Kasumi-1 (cell line): ENCODE measurements at places on chromosomes 4 and X.

DNA sequence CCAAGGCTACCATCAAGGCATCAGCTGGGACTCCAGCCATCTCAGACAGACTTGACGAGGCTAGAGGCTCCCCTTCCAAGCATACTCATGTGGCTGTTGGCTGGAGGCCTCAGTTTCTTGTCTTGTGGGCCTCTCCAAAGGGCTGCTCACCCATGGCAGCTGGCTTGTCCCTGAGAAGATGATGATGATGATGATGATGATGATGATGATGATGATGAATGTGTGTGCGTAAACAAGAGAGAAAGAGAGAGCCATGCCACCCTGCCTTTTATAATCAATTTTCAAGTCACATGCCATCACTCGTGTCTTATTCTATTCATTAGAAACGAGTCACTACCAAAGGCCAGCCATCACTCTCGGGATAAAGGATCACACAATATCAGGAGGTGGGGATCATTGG is 60.5 kb upstream of the ADGRG2 start:
- no peak for DNase-seq

GRCh38 chr4:18050448-18050847 is 28.9 kb upstream of the LCORL start:
- DNase-seq: no peak

DNA sequence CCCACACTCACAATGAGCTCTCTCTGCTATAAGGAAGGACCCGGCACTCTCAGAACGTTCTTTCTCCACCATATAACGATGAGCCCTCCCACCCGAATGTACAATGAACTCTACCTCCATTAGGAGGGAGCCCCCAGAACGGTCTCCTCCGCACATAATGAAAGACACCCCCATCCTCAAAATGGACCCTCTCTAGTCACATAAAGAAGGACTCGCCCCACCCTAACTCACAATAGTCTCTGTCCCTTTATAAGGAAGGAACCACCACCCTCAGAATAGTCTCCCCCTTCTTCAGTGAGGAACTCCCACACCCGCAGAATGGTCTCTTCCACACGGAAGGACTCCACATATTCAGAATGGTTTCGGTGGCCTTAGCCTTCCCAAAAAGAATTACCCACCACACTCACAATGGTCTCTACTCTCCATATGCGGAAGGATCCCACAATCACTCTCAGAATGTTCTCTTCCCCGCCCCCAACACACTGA is 477 bp downstream of the SLC35A2 start:
- DNase-seq: peak; percentile 18

DNA sequence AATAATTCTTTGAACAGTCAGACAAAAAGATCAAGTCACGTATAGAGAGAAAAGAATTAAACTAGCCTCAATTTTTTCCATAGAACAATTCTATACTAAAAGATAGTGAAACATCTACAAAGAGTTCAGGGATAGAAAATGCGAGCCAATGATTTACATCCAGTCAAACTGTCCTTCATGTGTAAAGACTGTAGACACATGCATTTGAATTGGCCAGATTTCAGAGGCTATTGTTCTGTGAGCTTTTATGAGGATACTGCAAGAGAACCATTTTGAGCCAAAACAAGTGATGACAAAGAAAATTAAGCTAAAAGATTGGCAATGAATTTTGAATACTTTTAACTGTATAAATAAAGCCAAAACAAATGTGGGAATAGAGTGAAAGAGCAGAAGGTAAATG is 1230.3 kb downstream of the RPA4 start:
- no peak for DNase-seq

- DNase-seq: no peak
Measured at GRCh38 chrX:87272491-87272890, 245.1 kb upstream of the KLHL4 start.

GRCh38 chrX:103248553-103248952 is 6.4 kb downstream of the TCEAL8 start:
- peak; percentile 28 for DNase-seq

GRCh38 chr4:80060804-80061203 is 12.2 kb downstream of the ANTXR2 start:
- DNase-seq: no peak

GRCh38 chr4:5082376-5082775 is 31.1 kb downstream of the STK32B start:
- DNase-seq: no peak

GRCh38 chrX:29453333-29453732 is 762.0 kb upstream of the MAGEB2 start:
- no peak for DNase-seq

DNA sequence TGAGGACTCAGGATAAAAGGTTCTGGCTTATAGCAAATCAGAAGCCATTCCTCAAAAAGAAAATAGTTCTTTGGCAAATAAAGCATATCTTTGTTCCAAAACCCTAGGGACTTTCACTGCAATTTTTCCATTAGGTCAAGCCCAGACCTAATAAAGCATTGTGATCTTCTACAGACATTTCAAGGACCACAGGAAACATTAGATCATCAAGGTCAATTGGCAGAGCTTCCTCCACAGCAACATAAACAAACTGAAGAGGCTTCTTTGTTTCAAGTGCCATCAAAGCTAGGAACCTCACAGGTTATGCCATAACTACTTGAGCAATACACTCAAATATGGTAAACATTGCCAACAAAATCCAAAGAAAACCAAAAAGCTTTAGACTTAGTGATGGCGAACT is 144.9 kb downstream of the ANXA5 start:
- no peak for DNase-seq

DNA sequence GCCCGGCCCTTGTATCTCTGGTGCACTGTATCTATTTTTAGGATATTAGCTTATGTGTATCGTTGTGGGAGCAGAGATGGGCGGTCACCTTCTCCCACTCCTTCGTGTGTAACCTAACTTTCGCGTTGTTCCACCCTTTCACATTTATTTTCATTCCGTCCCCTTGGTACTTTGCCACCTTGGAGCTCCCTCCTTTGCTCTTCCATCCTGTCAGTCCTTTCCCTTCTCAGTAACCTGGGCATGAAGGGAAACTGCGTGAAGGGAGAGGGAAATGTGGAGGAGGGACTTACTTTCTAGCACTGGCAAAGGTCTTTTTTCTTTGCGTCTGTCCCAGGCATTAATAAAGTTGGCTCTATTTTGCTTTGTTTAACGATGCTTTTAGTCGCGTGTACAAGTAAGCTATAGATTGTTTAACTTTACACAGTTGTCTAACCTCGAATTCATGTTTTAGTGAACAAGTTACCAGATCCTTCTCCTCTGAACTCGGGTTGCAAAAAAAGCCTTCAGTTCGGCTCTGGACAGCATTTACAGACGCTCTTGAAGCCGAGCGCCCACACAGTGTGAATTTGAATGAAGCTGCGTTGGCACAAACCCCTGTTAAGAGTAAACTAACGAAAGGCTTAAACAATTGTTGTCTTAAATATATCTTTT is 3.9 kb downstream of the PCDH10 start:
- no peak for DNase-seq

DNA sequence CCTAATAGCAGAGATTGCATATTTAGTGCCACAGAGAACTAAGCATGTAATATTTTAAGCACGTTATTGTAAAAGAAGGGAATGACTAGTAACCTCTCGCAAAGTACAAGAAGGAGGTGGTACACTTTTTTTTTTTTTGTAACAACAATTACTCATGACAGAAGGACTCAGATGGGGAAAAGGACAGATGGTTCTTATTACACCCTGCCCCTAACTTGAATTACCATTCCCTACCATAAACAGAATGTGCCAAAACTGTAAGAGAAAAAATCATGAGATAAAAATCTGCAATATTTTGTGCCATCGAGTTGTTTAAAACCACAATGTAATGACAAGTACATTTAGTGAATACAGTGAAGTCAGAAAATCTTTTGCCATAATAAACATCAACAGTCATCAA is 33.0 kb upstream of the RAPGEF2 start:
- DNase-seq: no peak

- DNase-seq: no peak
Measured at GRCh38 chr4:123522646-123523045, 126.1 kb downstream of the SPRY1 start.

- no peak for DNase-seq
Measured at GRCh38 chrX:153775293-153776119, 5.3 kb upstream of the SRPK3 start.

GRCh38 chr4:57119054-57119651 is 9.0 kb upstream of the IGFBP7 start:
- peak; percentile 29 for DNase-seq

- DNase-seq: peak; percentile 26
Measured at GRCh38 chr4:184417802-184418511, 56.4 kb downstream of the IRF2 start.
